Heart left ventricle (tissue), 16 donors: ENCODE measurements at places on chromosomes 6 and 20. TPM values are rescaled to one million over a fixed set of nuclear protein-coding genes. Genes with fewer than 3 reads are reported as not detected.

- no peak for DNase-seq
Measured at GRCh38 chr6:12718015-12718414, 1.4 kb downstream of the PHACTR1 start.

Gene CRIP3
- 63.3 TPM for total RNA-seq

Gene ZSCAN31
- 8.6 TPM for total RNA-seq

Gene EYA2
- 4.2 TPM for total RNA-seq

DNA sequence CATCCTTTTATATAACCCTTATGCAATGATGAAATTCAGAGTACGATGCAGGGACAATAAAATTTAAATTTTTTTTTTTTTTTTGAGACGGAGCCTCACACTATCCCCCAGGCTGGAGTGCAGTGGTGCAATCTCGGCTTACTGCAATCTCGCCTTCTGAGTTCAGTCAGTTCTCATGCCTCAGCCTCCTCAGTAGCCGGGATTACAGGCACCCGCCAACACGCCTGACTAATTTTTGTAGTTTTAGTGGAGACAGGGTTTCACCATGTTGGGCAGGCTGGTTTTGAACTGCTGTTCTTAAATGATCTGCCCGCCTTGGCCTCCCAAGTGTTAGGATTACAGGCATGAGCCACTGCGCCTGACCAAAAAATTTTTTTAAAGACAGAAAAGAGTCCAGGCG is 15.2 kb downstream of the MTO1 start:
- no peak for DNase-seq

- DNase-seq, result no peak
Measured at GRCh38 chr6:40728643-40729042, 141.5 kb upstream of the LRFN2 start.
